ENCODE measurements at places on chromosomes 5 and 9. TPM values are rescaled to one million over a fixed set of nuclear protein-coding genes. Genes with fewer than 3 reads are reported as not detected.

The ANP32B gene
- 78.3 TPM for total RNA-seq

The LHX6 gene
- 0.53 TPM for total RNA-seq

The DBH gene
- total RNA-seq, result not detected

The STPG3 gene
- total RNA-seq, result not detected

The NUTM2G gene
- not detected for total RNA-seq

The PNPLA7 gene
- total RNA-seq, result 2.9 TPM

The SH3TC2 gene
- 2.6 TPM for total RNA-seq

The FAM163B gene
- total RNA-seq, result not detected

The PCDHA13 gene
- total RNA-seq, result 1.2 TPM

The SEMA6A gene
- 34.2 TPM for total RNA-seq

The DMRT3 gene
- not detected for total RNA-seq

The ANKRD18A gene
- 4.0 TPM for total RNA-seq

The MAMDC4 gene
- total RNA-seq, result 9.3 TPM

The ZFP37 gene
- total RNA-seq, result 2.1 TPM

The MYO10 gene
- 65.7 TPM for total RNA-seq

The OLFML2A gene
- 148 TPM for total RNA-seq

The FGD3 gene
- 0.09 TPM for total RNA-seq

The GPR150 gene
- total RNA-seq, result not detected

The MARCHF3 gene
- total RNA-seq, result 16.5 TPM

The WDR38 gene
- not detected for total RNA-seq

The IL7R gene
- 10.8 TPM for total RNA-seq

The NDUFS6 gene
- total RNA-seq, result 37.6 TPM

The NFIB gene
- 9.4 TPM for total RNA-seq

The STK32A gene
- total RNA-seq, result 0.25 TPM

The AK8 gene
- 0.84 TPM for total RNA-seq

The ACSL6 gene
- not detected for total RNA-seq

The INSL6 gene
- total RNA-seq, result not detected

The NLN gene
- total RNA-seq, result 59.3 TPM

The IL13 gene
- total RNA-seq, result not detected

The ZBTB34 gene
- total RNA-seq, result 14.7 TPM

The ANKRD55 gene
- not detected for total RNA-seq

The RANBP17 gene
- 15.9 TPM for total RNA-seq

The PFN3 gene
- total RNA-seq, result not detected

The TMC1 gene
- total RNA-seq, result not detected

The MAST4 gene
- 22.3 TPM for total RNA-seq

The NNT gene
- total RNA-seq, result 38.9 TPM

The PIK3R1 gene
- 25.7 TPM for total RNA-seq
